ENCODE measurements at places on chromosomes 4 and X. TPM values are rescaled to one million over a fixed set of nuclear protein-coding genes. Genes with fewer than 3 reads are reported as not detected.

Gene SRPK3
- polyA plus RNA-seq, result 1.3 TPM

Gene POF1B
- polyA plus RNA-seq, result 0.36 TPM

Gene STARD8
- polyA plus RNA-seq, result 3.1 TPM

Gene MAGEA4
- 52.3 TPM for polyA plus RNA-seq

Gene SPANXN2
- 0.70 TPM for polyA plus RNA-seq
